Muscle of leg (tissue), 16 donors: ENCODE measurements at places on chromosomes 16 and 17.
A peak's percentile ranks its signal among the peaks of the same experiment; 100 is the strongest.

DNA sequence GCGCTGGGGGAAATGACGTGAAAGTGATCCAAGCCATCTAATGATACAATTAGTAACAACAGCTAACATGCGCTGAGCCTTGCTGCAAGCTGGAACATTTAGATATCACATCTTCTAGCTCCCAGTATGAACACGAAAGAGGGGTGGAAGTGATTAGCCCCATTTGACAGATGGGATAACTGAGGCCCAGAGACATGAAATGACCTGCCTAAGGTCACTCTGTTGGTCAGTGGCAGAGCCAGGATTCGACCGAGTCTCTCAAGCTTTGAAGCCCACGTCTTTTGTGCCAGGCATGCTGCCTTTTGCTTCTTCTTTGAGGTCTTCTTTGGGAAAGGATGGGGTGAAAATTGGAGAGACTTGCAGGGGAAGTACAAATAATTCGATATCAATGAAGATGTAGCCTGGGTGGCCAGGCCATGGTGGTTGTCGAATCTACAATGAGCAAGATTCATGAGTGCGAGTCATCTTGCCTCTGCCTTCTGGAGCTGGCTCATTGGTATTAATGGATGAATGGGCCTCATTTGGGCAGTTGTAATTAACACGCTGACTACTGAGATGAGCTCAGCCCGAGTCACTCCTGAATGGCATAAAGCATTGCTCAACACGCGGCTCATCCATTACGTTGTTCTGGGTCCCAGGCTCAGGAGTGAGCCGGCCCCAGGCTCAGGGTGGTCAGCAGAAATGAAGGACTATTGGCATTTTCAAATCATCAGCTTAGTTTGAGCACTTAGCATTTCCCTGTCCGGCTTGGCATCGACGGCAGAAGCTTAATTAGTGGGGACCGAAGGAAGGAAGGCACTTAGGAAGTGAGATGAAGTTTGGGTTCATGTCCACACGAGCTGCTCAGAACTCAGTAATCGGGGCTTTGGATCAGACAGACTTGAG lies 28.0 kb upstream of the GPRC5B start:
- no peak for DNase-seq

GRCh38 chr17:44549686-44550085 lies 7.6 kb upstream of the FZD2 start:
- DNase-seq = no peak

DNA sequence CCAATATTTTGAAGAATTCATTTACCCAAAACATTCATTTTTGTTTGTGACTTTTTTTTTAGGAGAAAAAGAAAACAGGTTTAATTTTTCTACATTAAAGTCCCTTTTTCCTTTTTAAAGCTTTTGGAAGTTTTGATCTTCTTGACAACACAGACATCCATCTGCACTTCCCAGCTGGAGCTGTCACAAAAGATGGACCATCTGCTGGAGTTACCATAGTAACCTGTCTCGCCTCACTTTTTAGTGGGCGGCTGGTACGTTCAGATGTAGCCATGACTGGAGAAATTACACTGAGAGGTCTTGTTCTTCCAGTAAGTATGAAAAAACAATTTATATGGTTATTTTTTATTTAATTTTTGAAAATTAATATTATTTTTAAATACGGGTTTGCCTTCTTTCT lies 37.2 kb downstream of the SIAH1 start:
- DNase-seq = peak; percentile 59

DNA sequence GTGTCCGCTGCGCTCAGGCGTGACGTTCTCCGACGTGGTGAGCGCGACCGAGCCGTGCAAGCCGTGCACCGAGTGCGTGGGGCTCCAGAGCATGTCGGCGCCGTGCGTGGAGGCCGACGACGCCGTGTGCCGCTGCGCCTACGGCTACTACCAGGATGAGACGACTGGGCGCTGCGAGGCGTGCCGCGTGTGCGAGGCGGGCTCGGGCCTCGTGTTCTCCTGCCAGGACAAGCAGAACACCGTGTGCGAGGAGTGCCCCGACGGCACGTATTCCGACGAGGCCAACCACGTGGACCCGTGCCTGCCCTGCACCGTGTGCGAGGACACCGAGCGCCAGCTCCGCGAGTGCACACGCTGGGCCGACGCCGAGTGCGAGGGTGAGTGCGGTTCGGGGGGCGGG lies 11.2 kb downstream of the NGFR start:
- DNase-seq = no peak

DNA sequence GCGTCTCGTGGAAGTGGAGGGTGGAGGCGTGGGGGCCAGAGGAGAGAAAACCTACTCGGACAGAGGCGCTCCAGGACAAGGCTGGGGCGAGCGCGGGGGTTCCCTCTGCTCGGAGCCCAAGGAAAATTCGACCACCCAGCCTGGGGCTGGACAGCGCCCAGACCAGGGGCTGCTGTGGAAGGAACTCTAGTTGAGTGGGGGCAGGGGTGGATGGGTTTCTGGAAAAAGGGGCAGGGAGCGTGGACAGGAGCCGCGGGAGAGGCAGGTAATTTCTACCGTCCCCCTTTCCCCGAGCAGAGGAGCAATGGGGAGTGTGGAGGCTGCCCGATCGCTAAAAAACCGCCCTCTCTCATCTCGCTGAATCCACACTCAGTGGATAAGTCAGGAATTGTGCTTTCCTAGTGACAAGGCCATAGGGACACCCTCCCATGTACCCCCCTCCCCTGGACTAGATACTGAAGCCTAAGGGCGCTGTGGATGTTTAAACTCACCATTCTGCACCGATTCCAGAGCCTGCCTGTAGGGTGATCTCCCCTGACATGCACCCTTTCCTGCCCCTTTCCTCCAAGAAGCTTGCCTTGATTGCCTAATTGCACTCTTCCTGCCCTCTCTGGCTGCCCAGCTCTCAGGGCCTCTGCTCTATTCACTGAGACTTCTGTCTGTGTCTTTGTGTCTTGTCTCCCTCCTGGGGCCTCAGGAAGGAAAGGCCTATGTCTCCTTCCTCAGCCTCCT lies 90.7 kb upstream of the TMEM97 start:
- DNase-seq = no peak
